ENCODE measurements at places on chromosomes 6 and 20.

- DNase-seq: no peak
These were observed 16.7 kb downstream of the DYNLT1 start for GRCh38 chr6:158627940-158628211.

GRCh38 chr20:21571841-21572690 lies 58.2 kb upstream of the NKX2-2 start:
- DNase-seq: no peak

- no peak for DNase-seq
These were observed 380.8 kb upstream of the IMPG1 start for GRCh38 chr6:76453270-76453669.

DNA sequence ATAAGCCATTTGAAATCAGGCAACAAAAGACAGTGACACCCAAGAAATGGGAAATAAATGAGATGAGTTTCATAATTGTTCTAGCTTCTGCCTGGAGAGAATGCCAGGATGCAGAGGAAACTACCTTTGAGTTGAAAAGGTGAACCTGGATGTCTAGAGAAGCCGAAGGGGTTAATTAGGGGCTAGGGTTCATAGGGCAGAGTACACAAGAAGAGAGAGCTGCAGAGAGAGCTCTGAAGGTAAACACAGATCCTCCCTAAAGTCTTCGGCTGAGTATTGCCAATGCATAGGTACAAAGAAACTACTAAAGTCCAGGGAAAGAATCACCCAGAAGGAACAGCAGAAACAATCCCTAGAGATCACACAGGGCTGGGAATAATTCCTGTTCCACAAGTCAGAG lies 119.7 kb upstream of the BEND3 start:
- no peak for DNase-seq

GRCh38 chr6:138339024-138339423 lies 38.7 kb upstream of the SMIM28 start:
- no peak for DNase-seq

DNA sequence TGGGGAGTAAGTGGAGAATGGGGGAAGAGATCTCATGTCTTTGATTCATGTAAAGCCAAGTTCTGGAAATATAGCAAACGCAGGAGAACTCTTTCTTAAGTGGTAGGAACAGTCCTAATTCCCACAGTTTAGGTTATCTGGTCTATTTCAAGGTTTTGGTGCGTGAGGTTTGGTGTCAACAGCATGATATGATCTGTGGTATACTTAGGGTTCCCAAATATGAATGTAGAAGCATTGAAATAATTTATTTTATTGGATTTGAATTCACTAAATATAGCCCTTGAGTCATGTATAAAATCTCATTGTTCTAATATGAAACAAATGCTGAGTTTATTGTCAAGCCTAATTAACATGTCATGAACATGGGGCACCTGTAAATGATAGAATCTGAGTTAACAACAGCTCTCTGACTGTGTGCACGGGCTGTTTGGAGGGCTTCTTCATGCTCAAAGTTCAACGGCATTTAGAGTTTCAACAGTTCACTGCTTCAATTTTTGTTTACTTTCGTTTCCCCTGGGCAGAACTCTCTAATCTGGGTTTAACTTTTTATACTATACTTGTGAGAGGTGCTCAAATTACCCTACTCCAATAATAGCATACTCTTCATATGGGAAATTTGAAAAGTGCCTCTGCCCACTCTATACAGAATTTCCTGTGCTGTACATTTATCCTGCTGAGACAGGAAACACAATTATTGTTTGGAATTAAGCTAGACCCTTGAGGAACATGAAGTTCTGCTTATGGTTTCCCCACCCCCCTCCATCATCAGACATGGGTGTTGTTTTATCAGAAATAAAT lies 236.3 kb upstream of the ZNF217 start:
- no peak for DNase-seq

DNA sequence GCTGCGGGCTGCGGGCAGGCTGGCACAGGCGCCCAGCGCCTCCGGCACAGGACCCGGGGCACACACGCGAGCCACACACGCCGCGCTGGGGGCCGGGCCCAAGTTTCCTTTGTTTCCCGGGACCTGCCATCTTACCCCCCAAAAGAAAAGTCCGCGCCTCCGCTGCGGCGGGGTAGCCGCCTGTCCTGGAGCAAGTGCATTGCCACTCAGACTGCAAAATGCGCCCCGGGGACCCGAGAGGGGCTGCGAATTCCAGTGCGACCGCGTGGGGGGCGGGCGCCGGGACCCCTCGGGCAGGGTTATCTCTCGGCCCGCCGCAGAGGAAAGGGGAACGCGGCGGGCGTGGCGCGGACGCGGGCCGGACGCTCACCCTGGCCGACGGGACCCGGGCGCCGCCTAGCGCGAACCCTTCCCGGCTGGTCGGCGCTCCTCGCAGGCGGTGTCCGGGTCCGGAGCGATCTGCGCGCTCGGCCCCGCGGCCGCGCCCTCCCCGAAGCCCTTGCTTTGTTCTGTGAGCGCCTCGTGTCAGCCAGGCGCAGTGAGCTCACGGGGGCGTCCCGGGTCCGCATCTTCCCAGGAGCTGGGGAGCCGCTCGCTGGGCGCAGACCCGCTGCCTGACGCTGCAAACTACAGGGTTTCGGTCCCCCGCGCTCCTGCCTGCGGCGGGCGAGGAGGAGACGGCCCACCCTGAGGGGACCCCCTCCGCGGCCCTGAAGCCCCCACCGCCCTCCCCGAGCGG lies 639 bp upstream of the CD24 start:
- peak; percentile 26 for DNase-seq

- no peak for DNase-seq
These were observed 168.0 kb downstream of the CDK19 start for GRCh38 chr6:110646951-110647910.

- no peak for DNase-seq
These were observed 152.3 kb downstream of the ZFAND3 start for GRCh38 chr6:37971711-37972390.

GRCh38 chr20:38804682-38805501 lies 605 bp upstream of the PPP1R16B start:
- DNase-seq: no peak

GRCh38 chr6:77036400-77036799 lies 426.9 kb downstream of the HTR1B start:
- no peak for DNase-seq

DNA sequence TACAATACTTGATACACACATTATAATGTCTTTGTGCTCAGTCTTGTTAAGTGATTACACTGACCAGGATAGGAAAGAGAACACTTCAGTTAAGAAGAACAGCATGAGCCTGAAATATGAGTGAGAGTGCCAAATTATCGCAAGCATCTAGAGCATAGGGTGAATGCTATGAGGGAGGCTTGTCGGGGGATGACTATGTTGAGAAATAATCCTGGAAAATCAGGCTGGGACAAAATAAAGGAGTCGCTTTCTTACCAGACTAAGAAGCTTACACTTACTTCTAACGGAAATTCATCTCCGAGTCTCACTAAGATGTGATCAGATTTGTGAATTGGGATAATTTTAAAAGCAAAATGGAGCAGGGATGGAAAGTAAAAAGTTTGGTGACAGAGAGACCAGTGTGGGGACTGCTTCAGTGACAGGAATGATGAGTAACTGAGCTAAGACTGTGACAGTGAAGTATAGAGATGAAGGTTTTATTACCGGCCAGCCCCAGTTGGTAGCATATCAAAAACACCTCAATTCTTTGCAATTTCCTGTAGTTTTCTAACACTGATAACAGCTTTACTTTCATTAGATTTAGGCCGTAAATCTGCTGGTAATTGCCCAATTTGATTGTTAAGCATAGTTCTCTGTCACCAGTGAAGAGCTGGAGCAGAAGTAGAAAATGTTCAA lies 48.4 kb upstream of the DEFB112 start:
- DNase-seq: no peak

DNA sequence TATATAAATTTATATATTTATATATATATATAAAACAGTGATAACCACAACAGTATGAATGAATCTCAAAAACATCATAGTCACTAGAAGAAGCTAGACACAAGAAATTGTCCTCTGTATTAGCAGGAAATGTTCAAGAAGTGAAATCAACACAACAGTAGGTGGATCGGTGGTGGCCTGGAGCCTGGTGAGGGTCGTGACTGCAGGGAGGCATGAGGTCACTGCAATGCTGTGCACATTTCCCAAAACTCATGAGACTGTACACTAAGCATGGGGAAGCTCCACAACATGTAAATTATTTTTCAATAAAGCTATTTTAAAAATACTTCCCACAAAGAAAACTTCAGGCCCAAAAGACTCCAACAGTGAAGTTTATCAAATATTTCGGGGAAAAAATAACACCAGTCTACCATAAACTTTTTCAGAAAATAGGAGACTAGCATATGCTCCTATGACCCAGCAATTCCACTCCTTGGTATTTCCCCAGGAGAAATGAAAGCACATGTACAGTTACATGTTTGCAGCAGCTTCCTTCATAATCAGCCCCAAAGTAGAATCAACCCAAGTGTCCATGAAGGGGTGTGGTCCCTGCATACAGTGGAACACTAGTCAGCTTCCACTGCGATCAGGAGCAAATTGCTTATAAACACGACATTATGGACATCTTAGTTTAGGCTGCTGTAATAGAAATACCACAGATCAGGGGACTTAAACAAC lies 144.2 kb downstream of the TBXT start:
- DNase-seq: no peak

DNA sequence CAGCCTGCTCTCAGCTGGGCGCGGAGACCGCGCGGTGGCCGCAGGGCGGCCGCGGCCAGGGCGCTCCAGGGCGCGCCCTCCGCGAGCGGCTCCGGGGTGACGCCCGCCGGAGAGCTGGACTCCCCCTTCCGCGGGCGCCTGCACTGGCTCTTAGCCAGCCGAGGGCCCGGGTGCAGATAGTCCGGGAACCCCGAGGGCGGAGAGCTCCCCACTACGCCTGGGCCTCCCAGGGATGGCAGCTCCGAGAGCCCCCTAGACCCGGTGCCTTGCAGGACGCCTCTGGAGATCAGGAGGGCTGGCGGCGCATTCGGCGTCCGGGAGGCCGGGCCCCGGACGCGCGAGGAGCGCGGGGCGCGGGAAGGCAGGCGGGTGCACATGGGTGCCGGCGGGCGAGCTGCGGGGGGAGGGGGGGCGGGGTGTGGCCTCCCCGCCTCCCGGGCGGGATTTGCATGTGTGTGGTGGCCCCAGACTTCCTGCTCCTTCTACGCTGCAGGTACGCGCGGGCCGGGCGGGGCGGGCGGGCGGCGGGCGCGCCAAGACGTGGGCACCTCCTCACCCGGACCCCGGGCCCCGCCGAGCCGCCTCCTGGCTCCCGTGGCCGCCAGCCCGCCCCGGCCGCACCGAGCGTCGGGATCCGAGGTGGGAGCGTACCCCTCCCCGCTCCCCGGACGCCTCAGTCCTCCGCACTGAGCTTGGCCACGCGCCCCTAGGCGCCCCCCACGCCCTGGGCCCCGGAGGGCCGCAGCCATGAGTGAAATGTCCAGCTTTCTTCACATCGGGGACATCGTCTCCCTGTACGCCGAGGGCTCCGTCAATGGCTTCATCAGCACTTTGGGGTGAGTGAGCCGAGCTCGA lies at the start of gene ITPR3:
TSS of gene ITPR3 (plus strand) at position 467 of the 855 bp plus-strand sequence. CDS start at position 748, 281 bp downstream.
- DNase-seq: peak; percentile 69

DNA sequence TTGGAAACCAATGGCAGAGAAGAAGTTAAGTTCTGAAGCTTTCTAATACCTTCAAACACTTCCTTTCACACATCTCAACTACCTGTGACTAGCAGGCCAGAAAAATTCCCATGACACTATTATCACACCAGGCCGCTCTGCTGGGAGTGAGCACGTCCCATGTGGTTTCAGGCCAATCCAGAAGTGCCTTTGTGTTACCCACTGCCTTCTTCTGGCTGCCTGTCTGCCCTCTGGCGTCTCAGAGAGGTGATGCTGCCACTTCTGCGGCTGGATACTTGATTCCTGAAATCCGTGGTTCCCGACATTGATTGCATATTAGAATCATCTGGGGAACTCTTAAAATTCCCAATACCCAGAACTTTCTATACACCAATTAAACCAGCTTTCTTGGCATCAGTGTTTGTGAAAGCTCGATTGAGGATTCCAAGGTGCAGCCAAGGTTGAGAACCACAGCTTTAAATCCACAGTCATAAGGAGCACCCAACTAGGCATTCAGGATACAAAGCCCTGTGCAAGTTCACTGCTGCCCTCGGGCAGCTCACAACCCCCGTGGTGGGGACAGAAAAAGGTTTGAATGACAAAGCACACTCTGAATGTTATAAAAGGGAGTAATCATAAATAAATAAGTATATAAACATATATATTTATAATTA lies 65.6 kb downstream of the STMND1 start:
- DNase-seq: peak; percentile 45

GRCh38 chr6:116971959-116972358 lies 94.9 kb downstream of the RFX6 start:
- DNase-seq: no peak

GRCh38 chr20:58975353-58975752 lies 5.7 kb upstream of the NELFCD start:
- DNase-seq: no peak

GRCh38 chr20:33175123-33175522 lies 7.2 kb downstream of the BPIFA2 start:
- DNase-seq: no peak

- peak; percentile 58 for DNase-seq
These were observed 28.0 kb upstream of the ZNF217 start for GRCh38 chr20:53621482-53622246.

- DNase-seq: no peak
These were observed 73.1 kb downstream of the AGPAT4 start for GRCh38 chr6:161200610-161201370.

- DNase-seq: no peak
These were observed 65.2 kb downstream of the TRAM2 start for GRCh38 chr6:52511572-52512151.

GRCh38 chr6:37882724-37883413 lies 63.3 kb downstream of the ZFAND3 start:
- DNase-seq: no peak

- no peak for DNase-seq
These were observed 400.6 kb downstream of the HDGFL1 start for GRCh38 chr6:22970004-22970403.

DNA sequence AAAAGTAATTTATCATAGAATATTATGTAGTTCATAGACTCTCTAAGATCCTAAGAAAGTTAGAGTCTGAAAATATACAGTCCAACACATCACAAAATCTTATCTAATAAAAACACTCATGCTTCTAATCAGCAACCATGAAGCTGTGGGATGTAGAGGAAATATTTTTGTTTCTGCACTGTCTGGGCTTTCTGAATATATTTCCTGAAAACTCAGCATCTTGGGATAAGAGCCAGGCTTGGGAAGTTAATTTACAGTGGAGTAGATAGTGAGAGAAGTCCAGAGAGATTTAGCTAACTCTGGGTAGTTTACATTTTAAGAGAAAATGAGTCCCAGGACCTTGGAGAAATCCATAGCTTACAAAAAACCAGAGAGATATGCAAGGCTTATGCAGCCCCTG lies 150.4 kb upstream of the BMP5 start:
- DNase-seq: no peak

Measured in left cardiac atrium (tissue), 4 donors.